WTC11 (cell line): ENCODE measurements at places on chromosomes 1 and 21.
A peak's percentile ranks its signal among the peaks of the same experiment; 100 is the strongest.

GRCh38 chr1:32052887-32053286 is 19.9 kb upstream of the TMEM39B start:
- DNase-seq: no peak

DNA sequence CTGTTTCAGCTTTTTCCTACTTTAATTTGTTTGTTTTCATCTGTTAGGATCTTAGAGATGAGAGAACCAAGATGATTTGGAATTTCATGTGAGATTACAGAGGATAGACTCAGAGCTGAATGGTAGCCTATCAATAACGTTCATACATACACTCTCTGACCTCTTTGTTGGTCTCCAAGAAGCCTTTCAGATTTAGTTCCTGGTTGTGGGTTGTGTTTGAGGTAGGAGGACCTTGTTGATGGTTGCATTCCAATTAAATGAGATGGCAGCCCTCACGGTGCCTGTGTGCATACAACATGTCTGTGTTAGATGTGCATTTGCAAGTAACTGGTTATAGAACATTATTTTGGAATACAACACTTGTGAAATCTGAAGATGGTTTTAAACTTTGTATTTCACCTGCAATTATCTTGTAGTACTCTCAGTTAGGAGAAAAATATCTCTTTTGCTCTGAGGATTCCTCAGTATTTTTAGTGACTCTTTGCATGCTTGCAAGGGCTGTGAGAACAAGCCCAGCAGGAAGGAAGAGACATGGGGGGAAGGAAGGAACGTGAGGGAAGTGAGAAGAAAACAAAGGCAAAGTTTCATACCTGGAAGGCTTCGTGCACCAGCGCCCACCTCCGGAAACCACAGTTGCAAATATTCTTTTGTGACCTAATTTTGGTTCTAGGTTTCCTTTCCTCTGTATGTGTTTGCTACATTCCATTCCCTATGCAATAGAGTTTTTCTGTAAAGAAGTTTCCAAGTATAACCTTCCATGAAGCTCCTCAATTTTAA is 291.8 kb downstream of the DISC1 start:
- no peak for DNase-seq

DNA sequence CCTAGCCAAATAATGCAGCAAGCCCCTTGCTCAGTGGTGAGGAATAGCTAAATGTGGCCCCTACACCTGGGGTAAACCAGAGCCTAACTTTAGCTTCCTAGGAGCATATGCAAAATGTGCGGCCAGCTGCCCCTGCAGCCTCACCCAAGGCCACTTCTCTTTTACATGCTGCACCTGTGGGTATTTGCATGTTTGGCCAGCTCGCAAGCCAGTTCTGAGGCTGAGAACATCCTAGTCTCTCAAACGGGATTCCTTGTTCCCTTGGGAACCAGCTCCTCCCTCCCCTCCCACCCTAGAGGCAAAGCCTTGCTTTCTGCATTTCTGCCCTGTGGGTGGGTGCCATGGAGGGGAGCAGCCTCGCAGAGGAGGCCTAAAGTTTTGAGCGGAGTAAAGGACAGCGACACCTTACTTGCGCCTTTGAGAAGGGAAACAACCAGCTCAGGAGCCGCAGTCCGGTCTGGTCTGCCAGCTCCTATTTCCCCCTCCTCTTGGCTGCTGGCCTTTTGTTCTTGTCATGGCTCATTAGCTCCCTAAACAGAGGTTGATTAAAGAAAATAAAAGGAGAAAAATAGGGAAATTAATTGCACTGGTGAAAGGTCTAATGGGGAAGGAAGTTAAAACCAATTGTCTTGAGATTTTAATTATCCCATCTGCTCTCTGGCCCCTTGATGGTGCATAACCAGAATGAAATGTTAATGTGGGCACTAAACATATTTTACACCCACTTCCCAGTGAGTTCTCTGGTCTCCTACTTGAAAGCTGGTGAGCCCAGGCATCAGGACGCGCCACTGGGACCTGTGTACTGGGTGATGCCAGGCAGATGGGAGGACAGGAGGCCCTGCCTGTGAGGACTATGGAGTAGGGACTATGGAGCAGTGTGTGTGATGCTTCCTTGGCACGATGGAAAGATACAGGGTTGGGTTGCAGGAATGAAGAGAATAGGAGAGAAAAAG is 68.7 kb downstream of the TEX35 start:
- peak; percentile 77 for DNase-seq

DNA sequence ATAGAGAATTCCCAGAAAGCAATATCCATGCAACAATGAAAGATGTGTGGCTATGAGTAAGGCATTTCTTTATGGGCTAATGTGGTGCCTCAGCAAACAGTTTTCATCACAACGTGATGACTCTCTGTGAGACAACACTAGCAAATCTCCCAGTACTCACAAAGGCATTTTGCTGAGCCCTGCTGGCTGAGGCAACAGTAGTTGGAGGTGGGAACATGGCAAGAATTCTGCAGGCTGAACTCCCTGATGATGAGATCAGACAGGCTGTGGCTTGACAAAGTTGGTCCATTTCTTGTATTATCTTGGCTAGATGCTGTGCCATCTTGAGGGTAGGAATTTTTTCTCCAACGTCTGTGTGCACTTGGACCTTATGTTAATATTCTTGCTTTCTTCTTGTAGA is 24.6 kb downstream of the PROX1 start:
- DNase-seq: no peak

GRCh38 chr1:211329764-211330201 is 3.1 kb downstream of the TRAF5 start:
- DNase-seq: no peak

- no peak for DNase-seq
Measured at GRCh38 chr1:157004327-157004726, 41.2 kb downstream of the ARHGEF11 start.

DNA sequence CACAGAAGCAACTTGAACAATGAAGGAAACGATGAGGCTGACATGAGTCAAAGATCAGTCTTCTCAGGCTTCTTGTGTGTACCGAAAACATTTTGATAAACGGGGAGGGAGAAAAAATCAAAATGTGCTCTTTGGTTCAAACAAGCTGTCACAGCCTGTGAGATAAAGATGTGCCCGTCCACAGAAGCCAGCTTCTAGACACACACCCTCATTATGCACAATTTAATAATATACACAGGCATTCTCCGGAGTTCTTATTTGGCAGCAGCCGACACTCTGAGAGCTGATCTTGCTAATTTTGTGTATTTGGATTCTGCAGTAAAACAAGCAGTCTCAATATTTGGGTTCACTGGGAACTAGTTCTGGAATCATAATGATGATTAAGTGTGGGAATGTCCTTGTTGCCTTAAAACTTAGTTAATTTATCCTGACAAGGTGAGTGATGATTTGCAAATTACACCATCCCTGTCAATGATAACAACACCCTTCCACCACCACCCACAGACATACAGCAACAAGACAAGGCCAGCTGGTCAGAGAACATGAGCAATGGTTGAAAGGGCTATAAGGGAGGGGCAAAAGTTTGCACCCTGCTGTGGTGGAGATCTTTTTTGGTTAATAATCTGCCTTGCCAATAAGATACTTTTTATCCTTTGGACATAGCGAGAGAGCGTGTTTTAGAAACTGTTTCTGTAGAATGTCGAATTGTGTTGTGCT is 269.9 kb upstream of the KIAA0040 start:
- DNase-seq: no peak

DNA sequence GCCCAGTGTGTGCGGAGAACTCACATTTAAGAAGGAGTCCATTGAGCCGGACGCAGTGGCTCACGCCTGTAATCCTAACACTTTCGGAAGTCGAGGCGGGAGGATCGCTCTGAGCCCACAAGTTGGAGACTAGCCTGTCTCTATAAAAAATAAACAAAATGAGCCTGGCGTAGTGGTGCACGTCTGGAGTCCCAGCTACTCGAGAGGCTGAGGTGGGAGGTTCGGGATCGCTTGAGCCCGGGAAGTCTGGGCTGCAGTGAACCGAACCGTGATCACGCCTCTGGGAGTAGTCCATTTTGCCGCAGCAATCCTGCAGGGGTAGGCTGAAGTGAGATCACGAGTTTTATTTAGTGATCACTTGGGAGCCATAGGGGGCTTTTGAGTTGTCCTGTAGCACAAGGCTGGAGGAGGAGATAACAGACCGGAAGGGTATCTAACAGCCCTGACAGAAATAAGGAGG is 497 bp upstream of the FUCA1 start:
- no peak for DNase-seq

DNA sequence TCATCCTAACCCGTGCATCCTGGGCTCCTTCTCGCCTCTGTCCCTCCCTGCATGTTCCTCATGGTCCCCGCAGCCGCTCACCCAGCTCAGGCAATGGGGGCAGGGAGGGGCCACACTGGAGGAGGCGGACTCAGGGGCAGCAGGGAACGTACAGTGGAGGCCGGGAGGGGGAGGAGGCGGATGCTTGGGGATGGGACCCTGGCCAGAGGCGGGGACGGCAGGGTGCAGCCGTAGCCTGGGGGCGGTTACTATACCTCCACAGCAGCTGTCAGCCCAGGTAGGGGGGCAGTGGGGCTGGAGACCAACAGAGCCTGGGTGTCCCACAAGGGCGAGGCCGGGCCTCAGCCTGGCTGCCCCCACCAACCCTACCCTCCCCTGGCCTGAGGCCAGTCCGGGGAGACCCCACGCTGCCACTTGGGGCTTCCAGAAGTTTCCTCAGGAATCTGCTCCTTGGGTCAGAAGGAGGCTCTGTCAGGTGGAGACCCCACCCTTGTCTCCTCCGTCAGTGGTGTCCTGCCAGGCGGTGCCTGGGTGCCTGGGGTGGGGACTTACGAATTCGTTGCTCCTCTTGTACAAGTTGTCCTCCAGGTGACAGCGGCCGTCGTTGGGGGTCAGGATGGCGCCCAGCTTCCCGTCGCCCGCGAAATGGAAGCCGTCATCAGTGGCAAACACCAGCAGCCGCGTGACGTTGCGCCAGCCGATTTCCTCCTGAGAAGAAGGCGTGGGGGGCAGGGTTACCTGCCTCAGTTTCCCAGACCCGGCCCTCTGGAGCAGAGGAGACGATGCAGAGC is 20.7 kb downstream of the ITGB2 start:
- DNase-seq: peak; percentile 9

DNA sequence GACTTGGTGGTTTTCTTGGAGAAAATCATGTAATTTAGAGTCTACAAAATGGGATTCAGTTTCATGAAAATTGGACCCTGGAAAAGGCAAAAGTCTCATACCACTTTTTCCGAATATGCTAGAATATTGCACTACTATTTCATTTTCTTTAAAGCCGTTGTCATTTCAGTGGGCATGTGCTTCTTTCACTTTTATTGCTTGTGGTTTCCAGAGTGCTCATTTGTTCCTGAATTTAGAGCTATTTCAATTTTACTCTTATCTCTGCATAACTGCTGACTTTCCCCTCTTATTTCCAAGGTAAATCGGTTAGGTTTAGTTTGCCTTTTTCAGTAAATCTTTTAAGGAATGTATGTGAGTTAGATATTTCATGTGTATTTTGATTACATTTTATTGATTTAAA is 11.6 kb downstream of the HHAT start:
- DNase-seq: no peak

DNA sequence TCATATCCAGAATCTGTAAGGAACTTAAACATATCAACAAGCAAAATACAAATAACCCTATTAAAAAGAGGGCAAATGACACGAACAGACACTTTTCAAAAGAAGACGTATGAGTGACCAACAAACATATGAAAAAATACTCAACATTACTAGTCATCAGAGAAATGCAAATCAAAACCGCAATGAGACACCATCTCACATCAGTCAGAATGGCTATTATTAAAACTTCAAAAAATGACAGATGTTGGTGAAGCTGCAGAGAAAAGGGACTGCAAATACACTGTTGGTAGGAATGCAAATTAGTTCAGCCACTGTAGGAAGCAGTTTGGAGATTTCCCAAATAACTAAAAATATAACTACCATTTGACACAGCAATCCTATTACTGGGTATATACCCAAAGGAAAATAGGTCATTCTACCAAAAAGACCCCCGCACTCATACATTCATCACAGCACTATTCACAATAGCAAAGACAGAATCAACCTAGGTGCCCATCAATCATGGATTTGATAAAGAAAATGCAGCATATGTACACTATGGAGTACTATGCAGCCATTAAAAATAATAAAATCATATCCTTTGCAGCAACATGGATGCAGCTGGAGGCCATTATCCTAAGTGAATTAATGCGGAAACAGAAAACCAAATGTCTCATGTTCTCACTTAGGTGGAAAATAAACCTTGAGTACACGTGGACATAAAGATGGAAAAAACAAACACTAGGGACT is 230.1 kb upstream of the RAB4A start:
- no peak for DNase-seq

DNA sequence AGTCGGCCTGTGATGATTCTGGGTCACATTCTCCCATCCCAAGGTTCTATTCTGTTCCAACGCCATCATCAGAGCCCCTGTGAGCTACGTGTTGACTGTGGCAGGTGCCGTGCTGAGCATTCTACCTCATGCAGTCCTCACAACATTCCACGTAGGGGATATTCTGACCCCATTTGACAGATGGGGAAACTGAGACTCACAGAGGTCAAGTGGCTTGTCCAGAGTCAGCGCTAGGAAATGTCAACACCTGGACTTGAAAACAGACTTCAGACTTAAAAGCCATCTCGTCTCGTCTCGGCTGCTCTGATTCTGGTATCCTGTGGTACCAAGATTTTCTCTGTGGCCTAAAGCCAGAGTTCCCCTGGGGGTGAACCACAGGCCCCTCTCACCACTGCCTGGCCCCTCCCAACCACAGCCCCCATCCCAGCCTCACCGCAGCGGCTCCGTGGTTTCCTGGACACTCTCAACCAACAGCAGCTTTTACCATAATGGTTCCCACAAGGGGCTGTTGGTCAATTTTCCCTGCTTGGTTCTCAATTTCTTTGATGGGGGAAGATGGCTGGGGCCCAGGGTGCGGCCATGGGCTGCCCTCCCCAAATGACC is 39.6 kb downstream of the SDC3 start:
- no peak for DNase-seq

DNA sequence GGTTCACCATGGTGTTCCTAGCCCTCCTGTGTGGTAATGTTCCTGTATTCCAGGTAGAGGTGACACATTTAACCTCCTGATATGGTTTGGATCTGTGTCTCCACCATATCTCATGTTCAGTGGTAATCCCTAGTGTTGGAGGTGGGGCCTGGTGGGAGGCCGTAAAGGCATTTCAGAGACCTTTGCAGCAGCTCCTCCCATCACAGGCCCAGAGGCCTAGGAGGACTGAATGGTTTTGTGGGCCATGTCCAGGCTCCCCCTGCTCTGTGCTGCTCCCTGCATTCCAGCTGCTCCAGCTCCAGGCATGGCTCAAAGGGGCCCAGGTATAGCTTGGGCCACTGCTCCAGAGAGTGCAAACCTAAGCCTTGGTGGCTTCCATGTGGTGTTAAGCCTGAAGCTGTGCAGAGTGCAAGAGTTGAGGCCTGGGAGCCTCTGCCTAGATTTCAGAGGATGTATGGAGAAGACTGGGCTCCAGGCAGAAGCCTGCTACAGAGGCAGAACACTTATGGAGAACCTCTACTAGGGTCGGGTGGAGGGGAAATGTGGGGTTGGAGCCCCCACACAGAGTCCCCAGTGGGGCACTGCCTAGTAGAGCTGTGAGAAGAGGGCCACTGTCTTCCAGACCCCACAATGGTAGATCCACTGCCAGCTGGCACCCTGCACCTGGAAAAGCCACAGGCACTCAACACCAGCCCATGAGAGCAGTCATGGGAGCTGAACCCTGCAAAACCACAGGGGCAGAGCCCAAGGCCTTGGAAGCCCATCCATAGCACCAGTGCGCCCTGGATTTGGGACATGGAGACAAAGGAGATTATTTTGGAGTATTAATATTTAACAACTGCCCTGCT is 10.0 kb downstream of the SELENBP1 start:
- no peak for DNase-seq

- peak; percentile 95 for DNase-seq
Measured at GRCh38 chr1:63773815-63774616, at the start of gene ROR1. ROR1 (plus strand) TSS chr1:63774017.
